ENCODE measurements at places on chromosomes 11 and 22.

GRCh38 chr11:45145379-45146071, 914 bp upstream of the PRDM11 start:
- H3K4me3 ChIP-seq = peak overlapping the region; percentile 81
- H3K27ac ChIP-seq = peak overlapping the region; percentile 85
- H3K27me3 ChIP-seq = peaks cover 19% of the 10 kb centered on the region

- H3K4me1 ChIP-seq = peaks cover 40% of the 10 kb centered on the region
- H3K27me3 ChIP-seq = no peaks in the 10 kb centered on the region
- peak overlapping the region; percentile 78 for H3K4me3 ChIP-seq
- H3K27ac ChIP-seq = peak overlapping the region; percentile 52
- peak; percentile 48 for DNase-seq
Measured at GRCh38 chr11:927871-928270, 2.2 kb downstream of the AP2A2 start.

DNA sequence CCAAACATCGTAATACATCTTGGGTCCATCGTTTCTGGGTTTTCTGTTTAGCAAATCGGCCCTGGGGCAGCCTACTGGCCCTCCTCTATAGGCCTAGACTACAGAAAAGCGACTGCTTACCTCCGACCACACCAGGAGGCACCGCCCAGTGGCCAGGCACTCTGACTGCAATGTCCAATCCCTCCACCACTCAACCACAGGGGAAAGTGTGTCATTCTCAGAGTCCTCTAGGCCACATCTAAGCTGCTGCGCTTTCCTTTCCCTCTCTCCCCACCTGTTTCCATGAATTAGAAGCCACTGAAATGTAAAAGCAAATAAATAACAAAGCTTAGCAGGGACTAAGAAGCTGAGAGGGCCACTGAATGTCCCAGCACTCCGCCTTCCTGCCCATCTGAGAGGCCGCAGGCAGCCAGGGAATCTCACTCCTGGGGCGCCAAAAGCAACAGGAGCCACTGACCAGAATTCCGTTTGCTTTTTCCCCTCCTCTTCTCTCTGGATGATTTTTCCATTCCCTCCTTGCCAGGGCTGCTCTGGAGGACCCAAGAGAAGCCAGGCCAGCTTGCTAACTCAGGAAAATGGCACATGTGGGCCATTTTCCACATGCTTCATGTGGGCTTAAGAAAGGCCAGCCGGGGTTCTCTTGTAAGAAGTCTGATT, 50.1 kb upstream of the FLI1 start:
- peaks cover 8% of the 10 kb centered on the region for H3K4me1 ChIP-seq
- no peaks in the 10 kb centered on the region for H3K36me3 ChIP-seq
- H3K4me3 ChIP-seq = no peak overlapping the region
- no peak overlapping the region for H3K27ac ChIP-seq
- H3K27me3 ChIP-seq = no peaks in the 10 kb centered on the region
- DNase-seq = peak; percentile 40

DNA sequence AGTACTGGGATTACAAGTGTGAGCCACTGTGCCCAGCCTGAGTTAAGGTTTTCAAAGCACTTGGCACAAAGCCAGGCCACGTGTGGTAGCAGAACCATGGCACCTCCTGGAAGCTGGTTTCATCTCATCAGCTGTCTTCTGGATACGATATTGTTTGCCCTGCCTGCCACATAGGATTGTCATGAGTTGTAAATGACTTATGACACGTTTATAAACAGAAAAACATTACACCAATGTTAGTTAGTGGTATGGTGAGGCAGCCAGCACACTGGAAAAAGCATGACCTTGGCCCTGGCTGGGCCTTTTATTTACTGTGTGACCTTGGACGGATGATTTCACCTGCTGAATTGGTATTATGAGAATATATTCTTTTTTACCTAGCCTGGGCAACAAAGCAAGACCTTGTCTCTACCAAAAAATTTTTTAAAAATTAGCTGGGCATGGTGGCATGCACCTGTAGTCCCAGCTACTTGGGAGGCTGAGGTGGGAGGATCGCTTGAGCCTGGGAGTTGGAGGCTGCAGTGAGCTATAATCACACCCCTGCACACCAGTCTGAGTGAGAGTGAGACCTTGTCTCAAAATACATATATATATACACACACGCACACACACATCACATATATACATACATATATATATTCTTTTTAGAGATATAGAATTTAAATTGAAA, 24.0 kb upstream of the MYH9 start:
- H3K27ac ChIP-seq = no peak overlapping the region
- no peak overlapping the region for H3K4me3 ChIP-seq
- no peaks in the 10 kb centered on the region for H3K36me3 ChIP-seq
- no peaks in the 10 kb centered on the region for H3K27me3 ChIP-seq
- peaks cover 25% of the 10 kb centered on the region for H3K4me1 ChIP-seq

GRCh38 chr11:60498399-60498798, 5.8 kb downstream of the MS4A12 start:
- H3K4me3 ChIP-seq = no peak overlapping the region
- no peak overlapping the region for H3K27ac ChIP-seq
- peaks cover 29% of the 10 kb centered on the region for H3K27me3 ChIP-seq
- DNase-seq = no peak

DNA sequence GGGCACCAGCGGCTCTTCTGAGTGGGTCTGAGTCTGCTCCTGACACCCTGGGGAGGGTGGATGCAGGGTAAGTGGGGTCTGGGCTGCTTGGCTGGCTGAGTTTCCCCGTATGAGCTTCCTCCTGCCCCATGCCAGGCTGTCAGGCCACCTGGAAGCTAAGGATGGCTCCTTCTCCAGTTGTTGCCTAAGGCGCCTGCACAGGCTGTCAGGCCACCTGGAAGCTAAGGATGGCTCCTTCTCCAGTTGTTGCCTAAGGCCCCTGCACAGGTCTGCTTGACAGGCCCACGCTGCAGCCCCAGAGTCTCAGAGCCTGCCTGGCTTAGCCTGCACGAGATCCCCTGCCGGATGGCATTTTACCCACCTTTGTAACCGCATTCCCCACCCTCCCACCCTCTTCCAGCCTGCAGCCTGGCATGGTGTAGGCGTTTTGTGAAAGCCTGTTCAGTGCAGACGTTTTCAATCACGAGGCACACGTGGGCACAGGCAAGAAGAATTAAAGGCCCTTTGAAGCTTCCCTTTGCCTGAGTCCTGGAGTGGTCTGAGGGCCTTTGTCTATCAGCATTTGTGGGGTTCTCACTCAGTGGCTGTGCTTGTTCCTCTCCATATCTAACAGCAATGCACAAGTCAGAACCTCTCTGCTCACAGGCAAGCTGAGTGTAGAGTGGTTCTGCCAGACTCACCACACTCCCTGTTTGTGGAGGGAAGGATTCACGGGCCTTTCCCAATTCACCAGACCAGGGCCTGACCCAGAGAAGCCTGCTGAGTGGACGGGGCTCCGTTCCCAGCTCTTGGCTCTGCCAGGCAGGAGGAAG, 40.2 kb upstream of the B3GAT1 start:
- H3K4me1 ChIP-seq = no peaks in the 10 kb centered on the region
- no peak overlapping the region for H3K4me3 ChIP-seq
- no peak overlapping the region for H3K27ac ChIP-seq
- DNase-seq = no peak

DNA sequence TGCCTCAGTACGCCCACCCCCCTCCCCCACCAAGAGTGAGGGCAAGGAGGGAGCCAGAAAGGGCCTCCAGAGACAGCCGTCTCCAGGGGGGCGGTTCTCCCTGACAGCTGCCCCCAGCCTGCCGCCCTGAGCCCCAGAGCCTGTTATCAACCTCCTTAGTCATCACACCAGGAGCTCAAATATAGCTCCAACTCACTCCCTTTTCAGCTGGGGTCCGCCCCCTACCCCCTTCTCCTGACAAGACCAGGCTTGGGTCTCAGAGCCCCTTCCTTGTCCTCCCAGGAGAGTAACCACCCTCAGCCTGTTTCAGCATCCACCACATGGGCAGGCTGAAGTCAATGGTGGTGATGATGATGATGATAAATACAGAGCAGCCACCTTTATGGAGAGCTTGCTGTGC, 2.5 kb upstream of the INPP5J start:
- no peak for DNase-seq
- no peaks in the 10 kb centered on the region for H3K36me3 ChIP-seq
- no peaks in the 10 kb centered on the region for H3K4me1 ChIP-seq
- no peaks in the 10 kb centered on the region for H3K27me3 ChIP-seq
- no peak overlapping the region for H3K27ac ChIP-seq

GRCh38 chr11:100673063-100673462, 14.0 kb upstream of the ARHGAP42 start:
- no peaks in the 10 kb centered on the region for H3K36me3 ChIP-seq
- H3K27me3 ChIP-seq = no peaks in the 10 kb centered on the region
- no peak for DNase-seq
- H3K4me3 ChIP-seq = no peak overlapping the region
- no peak overlapping the region for H3K27ac ChIP-seq

DNA sequence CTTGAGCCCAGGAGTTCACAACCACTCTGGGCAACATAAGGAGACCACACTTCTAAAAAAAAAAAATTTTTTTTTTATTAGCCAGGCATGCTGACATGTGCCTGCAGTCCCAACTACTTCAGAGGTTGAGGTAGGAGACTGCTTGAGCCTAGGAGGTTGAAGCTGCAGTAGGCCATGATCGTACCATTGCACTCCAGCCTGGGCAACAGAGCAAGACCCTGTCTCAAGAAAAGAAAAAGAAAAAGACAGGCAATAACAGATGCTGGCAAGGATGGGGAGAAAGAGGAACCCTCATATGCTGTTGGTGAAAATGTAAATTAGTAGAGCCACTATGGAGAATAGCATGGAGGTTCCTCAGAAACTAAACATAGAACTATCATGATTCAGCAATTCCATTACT, 64.8 kb downstream of the PAK1 start:
- peaks cover 6% of the 10 kb centered on the region for H3K36me3 ChIP-seq
- no peak for DNase-seq
- H3K27ac ChIP-seq = no peak overlapping the region

DNA sequence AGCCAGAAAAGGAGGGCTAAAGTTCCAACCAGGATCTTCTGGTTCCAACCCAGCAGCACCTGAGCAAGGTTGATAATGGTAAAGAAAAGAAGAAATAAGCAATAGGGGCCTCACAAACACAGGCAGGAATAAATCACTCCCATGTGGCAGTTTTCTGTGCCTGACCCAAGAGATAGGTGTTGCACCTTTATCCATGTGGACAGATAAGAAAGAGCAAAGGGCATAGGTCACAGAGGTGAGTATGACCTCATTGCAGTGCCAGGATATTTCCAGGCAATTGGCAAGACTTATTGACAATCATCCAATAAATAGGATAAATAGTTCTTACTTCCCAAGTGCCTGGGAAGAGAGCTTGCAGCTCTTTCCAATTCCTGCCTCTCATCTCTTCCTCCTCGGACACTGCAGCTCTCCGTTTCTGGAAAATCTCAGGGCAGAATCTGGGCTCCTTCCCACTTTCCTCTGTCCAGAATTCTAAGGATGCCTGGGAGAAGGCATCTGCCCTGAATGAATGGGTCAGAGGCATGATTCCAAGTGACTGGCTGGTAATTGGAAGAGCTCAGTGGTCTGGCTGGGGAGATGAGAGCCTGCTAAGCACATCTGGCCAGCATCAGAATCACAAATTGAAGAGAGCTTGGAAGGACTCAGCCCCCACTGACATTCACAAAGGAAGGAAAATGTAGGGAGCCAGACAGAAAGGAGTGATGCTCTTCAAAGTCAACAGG, 14.5 kb upstream of the LRRC55 start:
- no peak overlapping the region for H3K27ac ChIP-seq
- H3K4me1 ChIP-seq = no peaks in the 10 kb centered on the region
- peaks cover 10% of the 10 kb centered on the region for H3K27me3 ChIP-seq
- DNase-seq = no peak
- H3K36me3 ChIP-seq = no peaks in the 10 kb centered on the region

DNA sequence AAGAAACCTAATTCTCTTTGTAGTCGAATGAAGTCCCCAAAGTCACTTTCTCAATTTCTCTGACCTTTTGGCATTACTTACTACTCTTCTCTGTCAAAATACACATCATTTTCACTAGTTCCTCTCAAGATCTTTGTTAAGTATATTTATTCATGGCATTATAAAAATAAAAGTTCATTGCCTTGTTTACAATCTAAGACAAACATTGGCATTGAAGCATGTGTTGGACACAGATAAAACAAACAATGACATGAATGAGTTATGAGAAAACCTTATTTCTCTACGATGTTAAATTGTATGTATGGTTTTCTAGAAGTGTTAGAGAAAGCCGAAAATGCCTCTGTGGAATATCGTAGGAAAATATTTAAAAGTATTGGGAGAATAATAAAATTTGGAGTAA, 8.6 kb upstream of the OR51G1 start:
- no peak overlapping the region for H3K27ac ChIP-seq
- no peaks in the 10 kb centered on the region for H3K4me1 ChIP-seq
- no peaks in the 10 kb centered on the region for H3K27me3 ChIP-seq
- H3K36me3 ChIP-seq = no peaks in the 10 kb centered on the region
- H3K4me3 ChIP-seq = no peak overlapping the region
- no peak for DNase-seq
